ENCODE measurements at places on chromosomes 11 and 22.
A peak's percentile ranks its signal among the peaks of the same experiment; 100 is the strongest.

DNA sequence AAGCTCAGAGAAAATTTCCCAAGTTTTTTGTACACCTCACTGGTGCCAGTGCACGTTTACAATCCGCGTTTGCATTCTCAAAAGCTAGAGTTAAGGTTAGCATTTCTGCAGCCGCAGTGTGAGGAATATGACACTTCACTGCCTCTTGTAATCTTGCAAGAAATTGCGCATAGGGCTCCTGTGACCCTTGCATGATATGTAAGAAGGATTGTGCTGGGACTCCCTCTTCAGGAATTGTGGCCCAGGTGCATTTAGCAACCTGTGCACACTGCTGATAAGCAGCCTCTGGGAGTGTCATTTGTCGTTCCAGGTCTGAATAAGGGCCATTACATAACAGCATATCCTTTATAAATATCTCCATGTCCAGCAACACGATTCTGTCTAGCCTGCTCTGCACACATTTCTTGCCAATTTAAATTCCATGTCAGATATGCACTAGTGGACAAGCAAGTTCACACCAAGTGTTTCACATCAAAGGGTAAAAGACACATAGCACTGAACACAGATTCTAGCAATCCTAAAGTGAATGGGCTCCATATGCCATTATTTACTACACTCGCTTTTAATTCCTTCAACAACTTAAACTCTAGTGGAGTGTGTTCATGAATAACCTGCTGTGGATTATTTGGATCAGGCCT, 69.2 kb upstream of the INCENP start:
- peak; percentile 10 for DNase-seq

- no peak for DNase-seq
Measured at GRCh38 chr11:60880643-60881282, 13.4 kb downstream of the ZP1 start.

- no peak for DNase-seq
Measured at GRCh38 chr11:92960886-92961285, 8.6 kb upstream of the MTNR1B start.

GRCh38 chr11:56922421-56922820, 66.3 kb upstream of the OR5AK2 start:
- no peak for DNase-seq

DNA sequence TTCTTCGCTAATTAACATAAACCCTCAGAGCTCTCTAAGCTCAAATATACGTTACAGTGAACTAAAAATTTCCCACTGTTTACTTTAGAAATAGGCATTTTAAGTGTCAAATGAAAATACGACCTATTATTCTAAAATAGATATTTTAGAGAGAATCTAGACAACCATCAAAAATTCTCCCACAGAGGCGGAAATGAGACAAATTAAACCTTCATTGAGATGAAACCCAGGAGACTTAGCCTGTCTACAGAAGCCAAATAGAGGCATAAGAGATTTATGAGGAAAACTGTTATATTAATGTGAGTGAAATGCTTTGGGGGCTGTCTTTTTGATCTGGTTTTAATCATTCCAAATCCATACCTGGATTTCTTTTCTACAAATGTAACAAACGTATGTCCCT, 232.0 kb upstream of the GRIA4 start:
- DNase-seq: no peak

DNA sequence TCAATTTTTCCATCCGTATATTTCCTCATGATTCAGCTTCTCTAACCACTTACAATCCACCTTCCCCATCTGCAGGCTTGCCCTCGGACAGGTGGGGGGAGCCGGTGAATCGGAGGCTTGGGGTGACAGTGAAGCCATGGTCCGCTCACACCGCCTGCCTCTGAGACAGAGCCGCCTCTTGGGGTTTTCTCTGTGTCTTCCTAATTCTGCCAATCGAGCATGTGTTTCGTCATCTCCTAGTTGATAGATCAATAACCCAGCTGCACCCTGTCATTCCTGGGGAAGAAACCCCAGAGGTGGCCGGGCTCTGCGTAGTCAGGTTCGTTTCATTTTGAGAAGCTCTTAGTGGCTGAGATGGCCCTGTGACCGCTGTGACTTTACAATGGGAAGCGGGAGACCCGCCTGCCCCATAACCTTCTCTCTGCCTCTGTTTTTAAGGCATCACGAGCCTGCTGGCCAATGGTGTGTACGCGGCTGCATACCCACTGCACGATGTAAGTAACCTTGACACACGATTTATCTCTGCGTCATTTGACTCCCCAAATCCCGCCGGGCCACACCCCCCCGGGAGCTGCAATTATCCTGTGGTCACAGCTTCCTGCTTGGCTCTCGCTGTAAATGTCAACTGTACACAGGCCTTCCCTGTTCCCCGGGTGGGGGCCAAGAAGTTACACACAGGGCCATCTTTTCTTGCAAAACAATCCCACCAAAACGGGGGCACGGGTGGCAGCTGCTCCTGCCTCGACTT, 33.3 kb downstream of the ANO1 start:
- peak; percentile 85 for DNase-seq

- no peak for DNase-seq
Measured at GRCh38 chr11:45168366-45169130, 22.1 kb downstream of the PRDM11 start.

GRCh38 chr11:10683429-10683828, 10.1 kb downstream of the IRAG1 start:
- DNase-seq: no peak

DNA sequence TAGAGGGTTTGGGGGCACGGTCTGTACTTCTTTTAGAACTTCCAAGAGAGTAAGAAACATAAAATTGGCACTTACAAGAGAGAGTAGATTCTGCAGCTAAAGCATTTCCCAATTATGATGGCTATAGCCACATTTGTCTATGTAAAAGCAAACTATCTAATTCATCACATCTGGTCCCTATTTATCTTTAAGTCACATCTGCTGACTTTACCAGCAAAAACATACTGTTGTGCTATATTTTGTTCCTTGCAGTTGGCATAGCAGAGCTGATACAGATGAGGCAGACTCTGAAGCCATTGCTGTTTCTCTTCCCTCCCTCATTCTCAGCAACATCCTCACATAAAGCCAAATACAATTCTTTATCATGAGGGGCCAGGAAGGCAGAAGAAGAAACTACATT, 1533.5 kb upstream of the RAG2 start:
- no peak for DNase-seq

DNA sequence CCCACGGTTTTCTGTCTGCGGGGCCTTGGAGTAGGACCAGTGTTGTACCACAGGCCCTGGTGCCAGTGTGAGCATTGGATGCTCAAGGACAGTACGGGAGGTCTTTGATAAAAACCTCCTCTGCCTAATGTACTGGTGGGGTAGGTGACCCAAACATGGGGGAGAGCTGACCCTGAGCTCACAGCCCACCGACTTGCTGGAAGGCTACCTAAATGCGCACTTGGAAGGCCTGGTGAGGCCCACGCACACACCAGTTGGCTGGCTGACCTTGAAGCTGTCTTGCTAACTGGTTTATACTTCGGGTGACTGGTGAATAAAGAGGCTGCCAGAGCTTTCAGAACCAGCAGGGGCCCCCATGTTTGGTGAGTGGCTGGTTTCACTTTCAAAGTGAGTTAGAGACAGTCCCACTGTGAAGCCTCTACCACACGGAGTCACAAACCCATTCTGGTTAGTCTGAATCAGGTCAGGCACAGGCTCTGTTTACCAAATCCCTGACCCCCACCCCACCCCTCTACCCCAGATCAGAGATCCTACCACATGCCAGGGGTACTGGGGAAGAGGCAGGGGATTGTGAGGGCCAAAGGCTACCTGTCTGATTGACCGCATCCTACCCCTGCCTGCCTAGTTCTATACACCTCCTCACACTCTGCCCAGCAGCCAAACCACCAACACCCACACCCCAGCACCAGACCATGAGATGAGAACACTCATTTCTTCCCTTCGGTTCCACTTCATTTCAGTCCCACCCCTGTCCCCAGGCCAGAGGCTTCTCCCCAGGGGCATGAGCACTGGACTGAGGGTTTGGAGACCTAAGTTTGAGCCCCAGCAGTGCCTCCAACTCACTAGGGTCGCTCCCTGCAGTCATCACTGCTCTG, 12.7 kb upstream of the IL2RB start:
- peak; percentile 29 for DNase-seq

DNA sequence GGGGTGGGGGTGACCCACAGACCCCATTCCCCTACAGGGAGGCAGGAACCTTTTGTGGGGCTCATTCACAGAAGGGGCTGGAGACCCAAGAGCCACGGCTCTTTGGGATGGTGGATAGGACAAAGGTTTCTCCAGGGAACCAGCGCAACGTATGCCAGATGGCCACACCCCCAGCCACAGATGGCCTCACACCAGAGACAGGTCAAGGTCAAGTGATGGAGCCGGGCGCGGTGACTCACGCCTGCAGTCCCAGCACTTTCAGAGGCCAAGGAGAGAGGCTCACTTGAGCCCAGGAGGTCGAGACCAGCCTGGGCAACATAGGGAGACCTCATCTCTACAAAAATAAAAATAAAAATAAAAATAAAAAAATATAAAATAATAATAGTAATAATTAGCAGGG, 17.1 kb upstream of the BRSK2 start:
- no peak for DNase-seq

GRCh38 chr11:79314906-79315689, 125.7 kb downstream of the TENM4 start:
- DNase-seq: peak; percentile 5

DNA sequence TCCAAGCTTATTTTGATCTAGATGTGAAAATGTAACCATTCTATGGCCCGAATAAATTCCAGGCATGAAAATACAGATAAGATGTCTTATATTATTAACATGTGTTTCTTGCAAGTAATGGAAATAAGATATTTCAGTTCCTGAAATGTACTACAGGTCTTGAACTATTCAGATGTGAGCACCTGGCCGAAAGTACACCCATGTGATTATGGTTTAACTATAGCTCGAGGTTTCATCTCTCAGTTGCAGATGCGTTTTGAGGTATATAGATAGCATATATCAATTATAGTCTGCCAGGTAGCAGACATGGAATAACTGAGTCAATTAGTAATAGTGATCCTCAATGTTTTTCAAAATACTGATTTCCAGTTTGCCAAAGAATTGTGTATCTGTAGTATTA, 68.3 kb downstream of the DDIAS start:
- DNase-seq: no peak

- DNase-seq: no peak
Measured at GRCh38 chr22:49325531-49326395, 501.9 kb downstream of the BRD1 start.

GRCh38 chr22:24289741-24290163, 19.1 kb downstream of the SPECC1L start:
- DNase-seq: peak; percentile 54

- no peak for DNase-seq
Measured at GRCh38 chr22:42893371-42894150, 36.5 kb upstream of the ARFGAP3 start.

DNA sequence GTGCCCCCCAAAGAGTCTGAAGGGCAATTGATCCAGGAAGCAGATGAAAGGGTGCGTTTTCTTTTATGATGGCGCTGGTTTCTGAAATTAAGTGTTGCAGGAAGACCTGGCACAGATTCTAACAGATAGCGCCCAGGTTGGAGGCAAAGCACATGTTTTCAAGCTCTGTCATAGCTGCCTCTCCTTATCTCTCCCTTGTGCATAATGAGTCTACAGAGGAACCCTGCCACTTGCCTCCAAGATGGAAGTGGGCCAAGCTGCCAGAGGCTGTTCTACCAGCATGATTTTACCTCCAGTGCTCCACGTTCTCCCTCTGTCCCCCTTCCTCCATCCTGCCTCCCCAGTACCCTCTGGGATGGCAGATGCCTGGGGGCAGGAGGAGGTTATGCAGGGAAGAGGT, 30.0 kb upstream of the TLCD5 start:
- no peak for DNase-seq

GRCh38 chr11:119729951-119730613, 1.1 kb upstream of the NECTIN1 start:
- DNase-seq: peak; percentile 65

GRCh38 chr11:26553182-26553581, 18.9 kb downstream of the MUC15 start:
- no peak for DNase-seq

- DNase-seq: no peak
Measured at GRCh38 chr22:32409977-32410376, 2.1 kb downstream of the RTCB start.

DNA sequence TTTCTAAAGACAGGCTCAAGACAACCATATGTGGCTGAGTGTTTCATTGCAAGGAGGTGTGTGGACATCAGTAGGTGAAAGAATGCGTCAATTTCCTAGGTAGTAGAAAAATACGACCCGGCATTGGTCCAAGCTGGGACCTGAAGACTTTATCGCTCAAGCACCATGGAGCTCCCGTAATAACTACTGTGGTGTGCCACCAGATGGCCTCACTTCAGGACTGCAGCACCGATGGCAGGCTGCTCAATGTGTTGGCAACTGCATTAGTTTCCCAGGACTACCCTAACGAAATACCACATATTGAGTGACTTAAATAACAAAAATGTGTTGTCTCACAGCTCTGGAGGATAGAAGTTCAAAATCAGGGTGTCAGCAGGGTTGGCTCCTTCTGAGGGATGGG, 72.4 kb upstream of the FAT3 start:
- no peak for DNase-seq

GRCh38 chr11:116527180-116527991, 245.4 kb downstream of the BUD13 start:
- DNase-seq: no peak

- no peak for DNase-seq
Measured at GRCh38 chr11:78201096-78201818, 12.5 kb downstream of the USP35 start.

DNA sequence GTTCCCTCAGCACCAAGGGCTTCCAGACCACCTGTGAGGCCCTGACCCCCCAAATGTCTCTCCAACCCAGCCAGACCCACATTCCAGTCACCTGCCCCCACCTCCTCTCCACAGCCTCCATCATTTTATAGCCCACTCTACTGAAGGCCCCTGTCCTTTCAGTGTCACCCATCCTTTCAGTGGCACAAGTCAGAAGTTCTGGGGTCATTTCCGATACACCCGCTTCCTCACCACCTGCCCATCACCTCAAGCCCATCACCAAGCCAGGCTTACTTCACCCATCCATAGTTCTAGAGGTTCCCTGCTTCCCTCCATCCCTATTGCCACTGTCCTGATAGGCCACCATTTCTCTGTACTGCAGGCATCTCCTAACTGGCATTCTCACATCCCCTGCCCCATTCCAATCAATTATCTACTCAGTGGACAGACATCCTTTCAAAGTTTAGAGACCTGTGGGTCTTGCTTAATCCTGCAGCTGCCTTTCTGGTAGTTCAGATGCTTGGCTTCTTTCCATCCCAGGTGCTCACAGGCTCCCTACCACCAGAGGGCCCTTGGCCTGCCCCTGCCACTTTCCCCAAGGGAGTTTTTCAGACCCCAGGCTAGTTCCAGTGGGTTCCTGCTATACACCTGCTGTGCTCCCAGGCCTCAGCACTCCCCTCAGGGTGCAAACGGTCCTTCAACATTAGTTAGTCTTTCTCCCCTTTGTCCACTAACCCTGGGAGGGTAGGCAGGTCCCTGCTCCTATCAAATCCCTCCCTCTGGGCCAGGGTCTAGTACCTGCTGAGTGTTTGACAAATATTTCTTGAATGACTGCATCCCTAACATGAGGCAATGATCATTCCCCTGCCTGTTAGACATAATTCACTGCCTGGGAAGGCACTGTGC, 7.6 kb downstream of the KCNQ1OT1 start:
- DNase-seq: no peak

Data from mesenchymal stem cell (in vitro differentiated cells and primary cell).